ENCODE measurements at places on chromosomes 6 and 20. TPM values are rescaled to one million over a fixed set of nuclear protein-coding genes. Genes with fewer than 3 reads are reported as not detected.
A peak's percentile ranks its signal among the peaks of the same experiment; 100 is the strongest.

The EYA4 gene
- total RNA-seq = 4.4 TPM

The PRRT1 gene
- total RNA-seq = 3.6 TPM

The DAAM2 gene
- total RNA-seq = 62.1 TPM

The KHDC1L gene
- total RNA-seq = not detected

- no peak for DNase-seq
Measured at GRCh38 chr20:17345321-17345720, 118.5 kb downstream of the PCSK2 start.

GRCh38 chr6:16437984-16438383 lies 199.6 kb downstream of the GMPR start:
- no peak for DNase-seq

DNA sequence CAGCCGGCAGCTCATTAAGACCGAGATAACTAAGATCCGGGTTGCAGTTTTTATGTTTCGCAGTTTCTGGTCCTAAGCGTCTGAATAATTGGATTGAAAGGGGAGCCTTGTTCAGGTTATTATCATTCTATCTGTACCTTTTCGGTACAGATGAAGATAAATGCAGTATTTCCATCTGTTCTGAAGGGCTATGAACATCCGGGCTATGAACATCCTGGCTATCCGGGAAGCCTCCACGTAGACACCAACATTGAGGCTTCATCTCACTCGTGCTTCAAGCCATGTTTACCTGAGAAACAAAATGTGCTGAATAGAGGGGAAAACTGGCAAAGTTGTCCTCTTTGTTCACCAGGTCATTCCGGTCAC lies 399 bp upstream of the REPS1 start:
- DNase-seq = no peak

DNA sequence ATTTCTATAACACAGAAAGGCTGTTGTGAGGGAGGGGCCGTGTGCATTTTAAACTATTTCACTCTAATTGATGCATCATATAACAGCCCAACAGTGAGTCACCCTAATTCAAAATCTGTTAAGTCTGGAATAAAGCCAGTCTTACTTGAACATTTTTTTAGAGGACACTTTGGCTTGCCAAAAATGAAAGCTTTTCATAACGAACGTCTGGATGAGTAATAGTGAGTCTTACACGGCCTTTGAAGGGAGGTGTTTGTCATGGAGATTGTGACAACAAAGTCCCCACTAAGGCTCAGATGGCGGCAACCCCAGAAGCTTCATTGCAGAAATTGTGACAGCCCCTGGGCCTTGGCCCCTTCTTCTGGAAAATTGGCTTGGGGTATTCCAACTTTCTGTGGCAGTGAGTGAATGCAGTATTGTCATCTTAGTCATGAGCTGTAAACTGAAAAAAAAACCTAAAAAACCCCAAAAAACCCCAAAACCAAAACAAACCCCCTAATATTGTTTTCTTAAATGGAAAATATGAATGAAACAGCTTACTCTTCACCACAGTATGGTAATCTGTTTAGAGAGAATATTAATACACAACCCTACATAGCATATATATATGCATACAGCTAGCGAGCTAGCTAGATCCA lies 92.6 kb upstream of the CLDN20 start:
- DNase-seq = peak; percentile 78

- no peak for DNase-seq
Measured at GRCh38 chr6:116764961-116765841, at the start of gene FAM162B. Gene FAM162B (minus strand): TSS chr6:116765719. CDS start chr6:116765576, 143 bp downstream.

- no peak for DNase-seq
Measured at GRCh38 chr6:98650941-98651340, 183.4 kb upstream of the POU3F2 start.
